Activated CD4-positive, alpha-beta T cell treated with anti-CD3 and anti-CD28 coated beads, Interleukin-2, amount 10 ng/mL, durations not matched to agents 24 days and 14 days (primary cell): ENCODE measurements at places on chromosomes 5 and 9. TPM values are rescaled to one million over a fixed set of nuclear protein-coding genes. Genes with fewer than 3 reads are reported as not detected.

DNA sequence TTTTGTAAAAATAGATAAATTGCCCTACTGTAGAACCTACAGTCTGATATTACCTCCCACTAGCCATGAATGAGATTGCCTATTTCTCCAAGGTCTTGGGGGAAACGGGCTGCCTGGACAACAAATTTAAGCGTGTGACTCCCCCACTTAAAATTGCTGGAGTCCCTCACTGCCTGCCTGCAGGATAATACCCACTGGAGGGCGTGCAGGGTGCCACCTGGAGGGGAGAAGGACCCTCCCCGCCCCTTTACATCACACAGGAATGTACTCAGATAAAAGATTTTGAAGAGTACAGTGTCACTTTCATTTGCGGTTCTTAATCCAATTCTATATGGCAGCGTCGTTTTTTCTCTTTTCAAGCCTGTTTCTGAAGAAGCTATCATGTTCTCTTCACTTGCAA, 6.2 kb upstream of the TRIM7 start:
- no peak for DNase-seq

DMRTA1 gene
- not detected in 2 replicates for total RNA-seq

PIK3R1 gene
- 35.2 and 38.6 TPM in 2 replicates for total RNA-seq

DNA sequence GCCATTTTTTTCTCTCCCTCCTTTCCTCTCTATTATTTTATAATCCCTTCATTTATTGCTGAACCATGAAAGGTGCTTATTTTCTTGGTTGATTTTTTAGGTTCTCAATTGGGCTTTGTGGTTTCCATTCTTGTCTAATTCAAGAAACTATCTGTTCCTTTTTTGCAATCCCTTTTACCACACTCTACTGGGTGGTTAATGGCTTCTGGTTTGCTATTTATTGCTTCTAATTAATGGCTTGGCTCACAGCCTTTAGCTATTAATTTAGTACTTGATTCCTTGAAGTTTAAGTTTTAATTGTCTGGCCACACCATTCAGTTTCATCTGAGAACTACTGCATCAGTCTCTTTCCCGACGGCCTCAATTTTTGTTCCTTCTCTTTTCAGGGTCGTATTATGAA, 5.6 kb downstream of the FRRS1L start:
- no peak for DNase-seq

GRCh38 chr5:166716856-166717492, 1574.5 kb upstream of the WWC1 start:
- no peak for DNase-seq

- DNase-seq: no peak
Measured at GRCh38 chr9:17081814-17082213, 53.0 kb upstream of the CNTLN start.

DNA sequence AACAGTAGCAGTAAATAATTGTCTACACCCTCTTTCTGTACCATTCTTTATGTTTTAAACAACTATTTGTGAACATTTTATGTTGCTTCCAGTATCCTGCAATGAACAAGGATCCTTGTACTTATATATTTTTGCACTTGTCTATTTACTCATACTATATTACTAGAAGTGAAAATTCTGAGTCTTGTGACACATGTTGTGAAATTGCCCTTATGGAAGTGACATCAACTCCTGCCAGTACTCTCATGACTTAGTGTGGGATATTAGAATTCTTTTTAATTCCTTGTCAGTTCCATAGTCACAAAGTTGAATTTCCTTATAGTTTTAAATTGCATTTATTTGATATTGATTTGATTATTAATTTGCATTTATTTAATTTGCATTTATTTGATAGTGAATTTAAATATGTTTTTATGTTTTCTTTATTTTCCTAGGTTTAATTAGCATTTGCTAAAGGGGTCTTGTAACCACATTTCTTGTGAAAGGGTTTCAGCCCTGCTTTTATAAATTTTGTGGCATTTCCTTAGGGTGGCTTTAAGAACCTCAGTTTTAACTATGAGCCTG, 27.7 kb downstream of the PARP8 start:
- DNase-seq: no peak

DNA sequence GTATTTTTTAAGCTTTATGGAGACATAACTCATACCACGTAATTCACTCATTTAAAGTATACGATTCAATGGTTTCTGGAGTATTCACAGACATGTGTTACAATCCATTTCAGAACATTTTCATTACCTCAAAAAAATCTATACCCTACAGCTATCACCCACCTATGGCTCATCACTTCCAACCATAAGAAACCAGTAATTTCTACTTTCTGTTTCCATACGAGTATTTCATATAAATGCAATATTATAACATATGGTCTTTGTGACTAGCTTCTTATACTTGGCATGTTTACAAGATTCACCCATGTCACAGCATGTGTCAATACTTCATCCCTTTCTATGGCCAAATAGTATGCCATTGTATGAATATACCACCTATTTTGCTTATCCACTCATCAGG, 18.8 kb downstream of the UBQLN1 start:
- no peak for DNase-seq

GRCh38 chr9:116285320-116285719, 131.7 kb downstream of the PAPPA start:
- no peak for DNase-seq

LIFR gene
- 0.12 TPM in 2 replicates for total RNA-seq

- no peak for DNase-seq
Measured at GRCh38 chr5:33824516-33825195, 67.1 kb downstream of the ADAMTS12 start.

- DNase-seq: no peak
Measured at GRCh38 chr5:73354406-73354805, 94.2 kb downstream of the FOXD1 start.

CLIC3 gene
- not detected in 2 replicates for total RNA-seq

GRCh38 chr5:77066823-77067442, 20.2 kb downstream of the ZBED3 start:
- no peak for DNase-seq

GRCh38 chr9:3027210-3027609, 183.3 kb upstream of the PUM3 start:
- no peak for DNase-seq

- DNase-seq: no peak
Measured at GRCh38 chr9:127720031-127720864, 4.4 kb downstream of the TTC16 start.

DNA sequence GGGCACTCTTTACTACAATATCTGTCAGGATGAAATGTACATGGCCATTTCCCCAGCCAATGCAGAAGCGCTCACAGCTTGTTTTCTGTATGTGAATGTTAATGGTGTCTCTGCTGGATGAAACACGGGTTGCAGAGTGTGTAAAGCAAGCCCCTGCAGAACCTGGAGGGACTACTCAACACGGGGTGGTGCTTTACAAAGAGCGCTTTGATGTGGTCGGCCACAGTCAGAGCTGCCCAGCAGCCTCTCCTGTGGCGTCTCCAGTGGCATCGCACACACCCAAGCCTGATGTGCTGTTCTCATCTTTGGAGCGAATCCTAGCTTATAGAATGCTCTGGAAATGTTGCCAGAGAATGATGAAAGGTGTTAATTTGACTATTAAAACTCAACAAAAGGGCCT, 162.7 kb upstream of the NFIL3 start:
- DNase-seq: no peak

RIMOC1 gene
- 29.6 and 31.7 TPM in 2 replicates for total RNA-seq

GRCh38 chr5:154756868-154757813, 2.0 kb downstream of the LARP1 start:
- DNase-seq: peak; percentile 81

DNA sequence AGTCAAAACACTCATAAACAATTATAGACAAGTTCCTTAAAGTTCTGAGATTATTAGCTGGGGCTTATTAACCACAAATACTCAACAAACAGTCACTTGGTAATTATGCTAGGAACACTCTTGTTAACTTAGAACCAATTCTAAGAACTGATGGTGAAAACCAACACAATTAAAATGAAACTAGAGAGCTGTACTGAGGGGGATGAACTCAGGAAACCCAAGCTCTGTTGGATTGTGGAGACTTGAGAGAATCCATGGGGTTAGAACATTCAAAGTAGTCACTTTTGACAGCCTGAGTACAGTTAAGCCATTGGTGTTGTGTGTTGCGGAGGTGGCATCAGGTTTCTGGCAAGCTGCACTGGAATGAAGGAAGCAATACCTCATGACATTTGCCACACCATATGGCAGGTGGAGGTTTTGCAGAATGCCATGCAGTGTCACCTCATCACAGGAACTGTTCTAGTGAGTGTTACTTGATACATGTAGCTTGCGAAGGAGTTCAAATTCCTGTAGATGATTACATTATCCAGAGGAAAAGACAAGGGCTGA, 480.9 kb upstream of the CD180 start:
- peak; percentile 30 for DNase-seq

DNA sequence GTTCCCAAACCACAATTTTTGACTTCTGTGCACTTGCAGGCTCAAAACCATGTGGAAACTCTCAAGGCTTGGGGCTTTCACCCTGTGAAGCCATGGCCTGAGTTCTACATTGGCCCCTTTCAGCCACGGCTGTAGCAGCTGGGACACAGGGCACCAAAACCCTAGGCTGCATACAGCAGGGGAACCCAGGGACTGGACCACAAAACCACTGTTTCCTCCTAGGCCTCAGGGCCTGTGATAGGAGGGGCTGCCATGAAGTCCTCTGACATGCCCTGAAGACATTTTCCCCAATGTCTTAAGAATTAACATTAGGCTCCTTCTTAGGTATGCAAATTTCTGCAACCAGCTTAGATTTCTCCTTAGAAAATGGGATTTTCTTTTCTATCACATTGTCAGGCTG, 312.1 kb upstream of the TUSC1 start:
- no peak for DNase-seq

DNA sequence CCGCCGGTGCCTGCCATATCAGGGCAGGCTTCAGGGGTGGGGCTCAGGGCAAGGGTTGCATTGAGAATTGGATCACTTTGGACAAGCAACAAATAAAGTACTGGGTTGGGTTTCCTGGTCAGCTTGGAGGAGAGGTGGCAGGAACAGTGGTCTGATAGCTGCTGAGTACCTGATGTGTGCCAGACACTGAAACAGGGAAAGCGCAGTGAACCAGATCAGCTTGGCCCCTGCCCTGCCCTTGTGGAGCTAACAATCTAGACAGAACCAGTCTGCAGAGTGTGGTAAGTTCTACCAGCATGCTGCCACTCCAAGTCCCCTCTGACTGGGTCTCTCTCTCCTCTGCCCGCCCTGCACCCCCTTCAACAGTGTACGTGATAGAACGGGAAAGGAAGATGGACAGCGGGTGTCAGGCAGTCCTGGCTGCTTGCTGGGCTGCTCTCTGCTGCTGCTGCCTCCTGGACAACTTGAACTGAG, 53.4 kb downstream of the CYSTM1 start:
- DNase-seq: no peak

DNA sequence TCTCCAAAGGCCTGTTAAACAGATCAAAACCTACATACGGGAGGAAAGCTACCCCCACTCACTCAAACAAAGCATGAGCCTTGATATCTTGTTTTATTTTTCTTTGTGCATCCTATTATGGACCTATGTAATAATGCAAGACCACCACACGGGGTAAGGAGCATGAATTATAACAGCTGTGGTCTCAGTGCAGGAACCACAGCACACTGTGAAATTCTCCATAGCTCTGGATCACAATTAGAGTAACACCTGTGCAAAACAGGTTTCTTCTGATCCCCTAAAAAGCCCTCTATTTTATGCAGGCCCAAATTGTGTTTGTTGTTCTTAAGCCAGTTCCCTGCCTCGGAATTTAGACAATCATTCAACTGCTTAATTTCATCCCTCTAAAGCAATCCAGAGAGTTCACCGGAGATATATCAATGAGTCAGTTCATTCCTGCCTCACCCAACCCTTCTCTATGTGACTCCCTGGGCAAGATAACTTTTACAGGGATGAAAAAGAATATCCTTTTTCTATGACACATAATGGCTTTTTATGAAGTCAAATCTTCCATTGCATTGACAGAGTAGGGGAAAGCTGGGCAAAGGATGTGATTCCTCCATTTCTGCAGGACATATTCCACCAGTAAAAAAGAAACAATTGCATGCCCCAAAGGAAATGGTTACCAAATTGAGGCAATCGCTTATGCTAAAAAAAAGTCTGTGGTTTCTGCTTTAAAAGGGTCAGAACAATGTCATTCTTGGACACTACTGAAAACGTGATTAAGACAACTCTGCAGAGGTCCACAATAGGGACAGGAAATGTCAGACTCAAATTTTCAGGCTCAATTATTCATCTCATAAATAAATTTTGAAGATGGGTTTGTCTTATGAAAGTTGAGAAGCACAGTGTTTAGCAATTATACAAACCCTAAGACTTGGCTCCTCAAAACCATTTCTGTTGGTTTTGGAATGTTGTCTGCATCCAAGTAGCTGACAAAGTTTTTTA, 41.6 kb upstream of the FST start:
- no peak for DNase-seq

GRCh38 chr5:81904861-81905260, 67.0 kb upstream of the ATG10 start:
- no peak for DNase-seq

DNA sequence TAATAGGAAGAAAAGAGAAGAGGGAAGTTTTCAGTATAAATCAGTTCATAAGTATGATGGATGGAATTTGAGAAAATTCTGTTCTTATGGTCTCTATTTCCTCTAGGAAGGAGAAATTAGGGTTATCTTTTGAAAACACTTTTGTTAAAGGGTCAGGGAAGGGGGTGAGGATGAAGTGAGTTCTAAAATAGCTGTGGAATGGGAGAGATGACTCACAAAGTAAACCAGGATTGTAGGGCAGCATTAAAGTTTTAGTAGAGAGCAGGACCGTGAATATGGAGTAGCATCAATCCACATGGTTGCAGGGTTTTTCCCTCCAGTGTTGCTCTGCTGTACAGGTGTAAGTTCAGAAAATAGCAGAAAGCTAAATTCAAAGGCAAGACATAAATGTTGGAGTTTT, 32.4 kb downstream of the MUSK start:
- DNase-seq: no peak

PCDHGA12 gene
- 0.12 and 0.16 TPM in 2 replicates for total RNA-seq

SPINK1 gene
- total RNA-seq: not detected in 2 replicates

DNA sequence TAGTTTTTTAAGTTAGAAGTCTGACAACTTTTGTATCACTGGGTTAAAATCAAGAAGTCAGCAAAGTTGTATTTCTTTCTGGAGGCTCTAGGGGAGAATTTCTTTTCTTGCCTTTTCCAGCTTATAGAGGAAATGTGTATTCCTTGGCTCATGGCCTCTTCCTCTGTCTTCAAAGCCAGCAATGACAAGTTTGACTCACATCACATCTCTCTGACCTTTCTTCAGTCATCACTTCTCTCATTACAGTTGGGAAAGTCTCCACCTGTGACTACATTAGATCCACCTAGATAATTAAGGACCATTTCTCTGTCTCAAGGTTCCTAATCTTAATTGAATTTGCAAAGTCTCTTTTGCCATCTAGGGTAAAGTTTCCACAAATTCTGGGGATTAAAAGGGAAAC, 339.9 kb downstream of the TENT4A start:
- DNase-seq: no peak

C5 gene
- total RNA-seq: 1.3 and 1.5 TPM in 2 replicates

DAPK1 gene
- 2.2 and 3.6 TPM in 2 replicates for total RNA-seq

DMGDH gene
- not detected in 2 replicates for total RNA-seq

PCDHB13 gene
- 0.05 TPM in 1 of 2 replicates, not detected in the other for total RNA-seq

- no peak for DNase-seq
Measured at GRCh38 chr5:168128557-168128956, 162.9 kb upstream of the WWC1 start.

- DNase-seq: no peak
Measured at GRCh38 chr5:170115925-170116324, 10.2 kb downstream of the FOXI1 start.

- peak; percentile 87 for DNase-seq
Measured at GRCh38 chr5:169302491-169303118, 1.7 kb upstream of the SLIT3 start.
